ENCODE measurements at places on chromosomes 3 and 15.
A peak's percentile ranks its signal among the peaks of the same experiment; 100 is the strongest.

DNA sequence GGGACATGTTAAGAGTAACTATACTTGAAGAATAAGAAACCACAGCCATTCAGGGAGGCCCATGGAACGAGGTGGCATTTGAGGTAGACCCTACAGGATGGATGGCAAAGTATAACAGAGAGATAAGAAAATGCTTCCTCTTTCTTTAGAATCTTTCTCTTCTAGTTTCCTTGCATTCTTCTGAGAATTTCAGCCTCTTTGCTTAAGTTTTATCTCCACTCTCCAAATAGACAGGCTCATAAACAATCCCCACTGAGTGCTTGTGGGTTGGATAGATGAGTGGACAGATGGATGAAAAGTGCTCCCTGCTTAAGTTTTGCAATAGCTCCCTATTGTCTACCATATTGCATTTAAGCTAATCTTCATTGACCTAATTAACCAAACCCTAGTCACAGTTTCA lies 103.7 kb downstream of the MEX3B start:
- no peak for DNase-seq

- no peak for DNase-seq
Observed at GRCh38 chr3:126155280-126155640, 25.1 kb downstream of the ALDH1L1 start.

DNA sequence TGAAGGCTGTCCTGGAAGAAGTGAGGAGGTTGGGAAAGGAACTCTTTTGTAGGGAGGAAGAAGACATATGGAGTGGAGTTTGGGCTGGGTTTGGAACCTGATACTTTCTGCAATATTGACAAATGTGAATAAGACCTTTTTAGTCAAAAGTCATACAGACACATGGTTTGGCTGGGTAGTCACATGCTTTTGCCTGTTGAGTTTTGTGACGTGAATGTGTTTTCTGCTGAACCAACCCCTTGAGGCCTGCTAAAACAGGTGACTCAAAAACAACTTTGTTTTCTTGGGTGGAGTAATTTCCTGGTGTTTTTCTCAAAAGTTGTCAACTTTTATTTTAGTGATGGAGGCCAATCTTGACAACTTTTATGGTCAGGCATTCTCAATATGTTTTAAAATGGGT lies 39.4 kb upstream of the CCR4 start:
- no peak for DNase-seq

DNA sequence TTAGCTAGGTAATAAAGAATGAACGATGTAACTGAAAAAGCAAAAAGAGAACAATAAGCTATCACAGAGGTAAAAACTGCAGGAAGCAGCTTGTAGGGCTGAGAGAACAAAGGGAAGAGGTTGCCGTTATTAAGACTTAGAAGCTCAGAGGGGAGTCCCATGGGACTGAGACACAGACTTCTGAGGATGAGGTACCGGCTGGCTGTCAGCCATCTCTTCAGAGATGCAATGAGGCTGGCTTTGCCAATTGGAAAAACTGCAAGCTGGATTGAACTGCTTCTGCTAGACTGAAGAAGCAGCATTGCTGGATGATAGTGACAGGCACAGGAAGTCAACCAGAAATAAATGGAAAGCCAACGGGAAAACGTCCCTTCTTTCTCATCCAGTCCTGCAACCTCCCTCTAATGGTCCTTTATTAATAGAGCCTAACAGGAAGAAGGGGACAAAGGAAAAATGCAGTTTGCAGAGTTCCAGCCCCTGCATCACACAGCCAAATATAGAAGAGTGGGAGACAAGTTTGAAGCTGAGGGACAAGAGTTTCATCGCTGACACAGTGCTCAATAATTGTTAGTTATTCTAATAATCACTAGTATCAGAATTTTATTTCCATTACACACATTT lies 21.1 kb upstream of the KLHL6 start:
- no peak for DNase-seq

DNA sequence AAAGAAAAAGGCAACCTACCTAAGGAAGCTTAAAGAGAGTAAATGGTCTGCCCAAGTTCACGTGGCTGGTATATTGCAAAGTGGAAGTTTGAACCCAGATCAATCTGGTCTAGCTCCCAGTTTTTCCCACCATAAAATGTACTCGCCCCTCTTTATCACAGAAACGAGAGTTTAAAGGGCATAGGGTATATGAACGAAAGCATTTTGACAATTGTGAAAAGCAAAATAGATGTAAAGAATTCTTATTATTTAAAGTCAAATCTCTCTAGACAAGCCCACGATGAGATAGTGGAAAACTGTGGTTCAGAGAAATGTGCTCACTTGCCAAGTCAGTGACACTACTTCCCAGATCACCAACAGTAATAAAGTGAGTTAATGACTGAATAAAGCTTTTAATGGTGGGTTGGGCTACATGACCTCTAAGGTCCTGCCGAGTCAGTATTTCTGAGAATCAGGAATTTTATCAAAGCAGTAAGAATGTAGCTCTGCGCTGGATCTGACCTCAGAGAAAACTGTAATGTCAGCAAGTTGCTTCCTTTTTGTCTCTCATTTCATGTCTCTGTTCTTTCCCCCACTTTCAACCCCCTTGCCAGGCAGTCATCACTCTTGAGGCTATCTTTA lies 23.3 kb upstream of the NEO1 start:
- DNase-seq, result no peak

GRCh38 chr3:13633176-13633575 lies 84.3 kb downstream of the FBLN2 start:
- no peak for DNase-seq

- peak; percentile 18 for DNase-seq
Observed at GRCh38 chr15:73984208-73984979, 7.7 kb downstream of the STOML1 start.

All from stimulated activated CD8-positive, alpha-beta memory T cell treated with anti-CD3 and anti-CD28 coated beads, Interleukin-4, amount 100 ng/mL, for 48 hours (primary cell).